COLO829 (cell line): ENCODE measurements at places on chromosomes 5 and 9.
A peak's percentile ranks its signal among the peaks of the same experiment; 100 is the strongest.

DNA sequence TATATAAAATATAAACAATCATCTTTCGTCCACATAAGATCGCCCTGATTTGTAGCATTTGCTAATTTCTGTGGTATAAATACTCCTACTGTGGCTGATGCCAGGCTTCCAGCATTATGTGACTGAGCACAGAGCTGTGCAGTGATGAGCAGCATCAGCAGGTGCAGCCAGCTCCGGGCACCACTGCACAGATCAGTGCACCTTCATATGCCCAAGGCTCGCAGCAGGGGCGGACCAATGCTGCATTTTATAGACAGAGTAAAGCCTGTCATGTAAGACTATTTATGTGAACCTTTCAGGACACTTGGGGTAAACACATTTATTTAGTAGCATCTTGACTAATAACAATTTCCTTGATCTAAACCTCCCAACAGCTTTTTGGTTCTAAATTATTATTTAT, 53.1 kb downstream of the LMNB1 start:
- no peak for DNase-seq

GRCh38 chr5:96624596-96624995, 37.6 kb upstream of the CAST start:
- no peak for DNase-seq

DNA sequence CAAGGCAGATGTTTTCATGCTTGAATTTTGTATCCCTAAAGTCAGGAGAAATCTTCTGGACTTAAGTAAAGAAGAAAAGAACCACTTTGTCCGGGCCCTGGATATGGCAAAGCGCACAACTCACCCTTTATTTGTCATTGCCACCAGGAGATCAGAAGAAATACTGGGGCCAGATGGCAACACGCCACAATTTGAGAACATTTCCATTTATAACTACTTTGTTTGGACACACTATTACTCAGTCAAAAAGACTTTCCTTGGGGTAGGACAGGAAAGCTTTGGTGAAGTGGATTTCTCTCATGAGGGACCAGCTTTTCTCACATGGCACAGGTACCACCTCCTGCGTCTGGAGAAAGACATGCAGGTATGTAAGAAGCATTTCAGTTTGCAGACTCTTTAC, 2.3 kb downstream of the TYRP1 start:
- peak; percentile 15 for DNase-seq

DNA sequence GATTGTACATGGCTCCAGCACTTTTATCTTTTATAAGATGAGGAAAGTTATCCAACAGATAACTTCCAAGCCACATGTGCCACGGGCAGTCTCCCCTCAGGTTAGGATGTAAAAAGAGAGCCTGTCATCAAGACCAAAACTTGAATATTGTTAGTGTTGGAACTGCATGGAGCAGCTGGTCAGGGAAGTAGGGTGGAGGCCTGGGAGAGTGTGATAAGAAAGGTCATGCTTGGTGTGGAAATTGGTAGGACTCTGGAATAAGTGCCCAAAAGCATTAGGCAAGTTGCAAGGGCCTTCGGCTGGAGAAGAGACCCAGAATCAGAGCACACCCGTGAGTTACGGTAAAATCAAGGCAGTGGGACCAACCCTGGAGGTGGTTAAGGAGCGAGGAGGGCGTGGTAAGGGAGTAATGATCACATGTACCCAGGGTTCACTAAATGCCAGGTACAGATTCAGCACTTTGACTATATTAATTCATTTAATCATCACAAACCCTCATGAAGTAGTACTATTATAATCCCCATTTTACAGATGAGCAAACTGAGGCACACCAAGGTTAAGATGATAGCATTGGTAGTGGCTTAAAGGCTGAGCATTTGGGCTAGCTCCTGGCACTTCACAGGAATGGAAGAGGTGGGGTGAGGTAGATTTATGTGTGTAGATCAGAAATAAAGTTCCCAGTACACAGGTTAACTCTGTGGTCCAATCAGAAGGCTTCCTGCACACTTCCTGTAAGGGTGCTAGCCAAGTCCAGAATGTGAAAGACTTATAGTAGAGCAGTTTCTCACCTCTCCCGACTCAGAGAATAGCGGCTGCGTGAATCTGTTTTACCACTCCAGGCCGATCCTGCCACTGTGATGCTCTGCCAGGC, 96.5 kb upstream of the ZNF608 start:
- no peak for DNase-seq

DNA sequence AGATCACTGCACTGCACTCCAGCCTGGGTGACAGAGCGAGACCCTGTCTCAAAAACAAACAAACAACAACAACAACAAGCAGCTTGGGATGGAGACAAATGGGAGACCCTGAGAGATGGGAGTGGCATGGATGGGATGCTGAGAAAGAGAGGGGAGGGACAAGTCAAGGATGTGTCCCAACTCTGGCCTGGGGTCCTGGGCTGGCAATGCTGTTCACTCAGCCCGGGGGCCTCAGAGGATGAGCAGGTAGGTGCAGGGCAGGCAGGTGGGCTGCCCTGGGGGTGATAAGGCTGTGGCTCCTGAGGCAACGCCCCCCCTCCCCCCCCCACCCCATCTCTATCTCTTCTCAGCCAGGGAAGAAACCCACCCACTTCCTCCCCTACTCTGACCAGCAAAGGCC, 123.0 kb downstream of the LHX2 start:
- DNase-seq = no peak

- no peak for DNase-seq
Observed at GRCh38 chr5:172692981-172693380, 51.9 kb downstream of the NEURL1B start.

- DNase-seq = no peak
Observed at GRCh38 chr5:63398346-63398745, 563.9 kb downstream of the HTR1A start.

DNA sequence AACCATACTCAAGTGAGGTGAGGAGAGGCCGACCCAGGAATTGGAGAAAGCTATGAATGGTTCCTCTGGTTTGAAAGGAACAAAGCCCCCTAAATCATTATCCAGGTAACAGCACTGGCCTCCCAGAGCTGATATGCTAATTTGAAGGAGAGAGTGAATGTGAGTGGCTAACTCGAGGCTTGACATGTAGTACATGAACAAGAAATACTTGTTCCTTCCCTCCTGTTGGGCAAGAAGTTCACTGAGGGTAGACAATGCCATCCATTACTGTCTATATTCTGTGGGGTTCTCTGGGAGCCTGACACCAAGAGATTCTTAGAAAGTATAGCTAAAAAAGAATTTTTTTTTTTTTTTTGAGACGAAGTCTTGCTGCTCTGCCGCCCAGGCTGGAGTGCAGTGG, 32.5 kb upstream of the ZNF354A start:
- no peak for DNase-seq

GRCh38 chr5:145463634-145464033, 371.5 kb downstream of the PRELID2 start:
- no peak for DNase-seq

DNA sequence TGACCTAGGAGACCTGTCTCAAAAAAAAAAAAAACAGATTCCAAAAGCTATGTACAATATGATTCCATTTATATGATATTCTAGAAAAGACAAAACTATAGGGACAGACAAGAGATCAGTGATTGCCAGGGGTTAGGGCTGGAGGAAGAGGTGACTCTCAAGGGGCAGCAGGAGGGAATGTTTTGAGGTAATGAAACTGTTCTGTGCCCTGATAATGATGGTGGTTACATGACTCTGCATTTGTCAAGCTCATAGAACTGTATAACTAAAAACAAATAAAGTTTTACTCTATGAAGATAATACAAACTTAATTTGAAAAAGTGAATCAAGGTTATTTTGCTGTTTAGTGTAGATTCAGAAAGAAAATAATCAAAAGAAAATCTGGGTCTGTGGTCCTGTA, 125.3 kb upstream of the IQGAP2 start:
- no peak for DNase-seq

- no peak for DNase-seq
Observed at GRCh38 chr9:76200315-76200714, 193.9 kb downstream of the RFK start.

GRCh38 chr9:20326516-20326915, 295.8 kb downstream of the MLLT3 start:
- no peak for DNase-seq

GRCh38 chr9:116628716-116629115, 58.4 kb upstream of the TRIM32 start:
- DNase-seq = no peak

- no peak for DNase-seq
Observed at GRCh38 chr5:51983161-51983560, 599.9 kb downstream of the ISL1 start.

- DNase-seq = no peak
Observed at GRCh38 chr5:136374003-136374402, 8.7 kb upstream of the TRPC7 start.

- no peak for DNase-seq
Observed at GRCh38 chr5:137492331-137492730, 6.8 kb downstream of the SPOCK1 start.

DNA sequence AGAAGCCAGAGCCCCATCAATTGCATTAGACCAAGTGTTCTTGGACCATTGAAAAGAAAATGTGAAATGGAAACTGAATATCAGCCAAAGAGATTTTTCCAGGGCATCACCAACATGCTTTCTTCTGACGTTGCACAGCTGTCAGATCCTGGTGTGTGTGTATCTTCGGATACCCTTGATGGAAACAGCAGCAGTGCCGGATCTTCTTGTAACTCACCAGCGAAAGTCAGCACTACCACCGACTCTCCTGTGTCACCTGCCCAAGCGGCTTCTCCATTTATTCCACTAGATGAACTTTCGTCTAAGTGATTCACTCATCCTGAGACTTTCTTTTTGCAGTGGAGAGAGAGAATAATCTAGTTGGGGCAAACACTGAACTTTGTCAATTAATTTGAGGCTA, 75.7 kb downstream of the PIP5K1B start:
- no peak for DNase-seq

- no peak for DNase-seq
Observed at GRCh38 chr9:70064496-70064895, 20.8 kb downstream of the MAMDC2 start.

DNA sequence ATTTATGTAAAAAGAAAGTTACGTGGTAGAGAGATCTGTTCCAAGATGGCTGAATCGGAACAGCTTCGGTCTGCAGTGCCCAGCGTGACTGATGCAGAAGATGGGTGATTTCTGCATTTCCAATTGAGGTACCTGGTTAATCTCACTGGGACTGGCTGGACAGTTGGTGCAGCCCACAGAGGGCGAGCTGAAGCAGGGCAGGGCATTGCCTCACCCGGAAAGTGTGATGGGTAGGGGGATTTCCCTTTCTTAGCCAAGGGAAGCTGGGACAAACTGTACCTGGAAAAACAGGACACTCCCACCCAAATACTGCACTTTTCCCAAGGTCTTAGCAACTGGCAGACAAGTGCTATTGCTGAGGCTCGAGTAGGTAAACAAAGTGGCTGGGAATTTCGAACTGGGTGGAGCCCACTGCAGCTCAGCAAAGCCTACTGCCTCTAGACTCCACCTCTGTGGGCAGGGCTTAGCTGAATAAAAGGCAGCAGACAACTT, 13.1 kb upstream of the HSD17B4 start:
- no peak for DNase-seq

- DNase-seq = no peak
Observed at GRCh38 chr5:40916226-40916625, 6.9 kb downstream of the C7 start.

DNA sequence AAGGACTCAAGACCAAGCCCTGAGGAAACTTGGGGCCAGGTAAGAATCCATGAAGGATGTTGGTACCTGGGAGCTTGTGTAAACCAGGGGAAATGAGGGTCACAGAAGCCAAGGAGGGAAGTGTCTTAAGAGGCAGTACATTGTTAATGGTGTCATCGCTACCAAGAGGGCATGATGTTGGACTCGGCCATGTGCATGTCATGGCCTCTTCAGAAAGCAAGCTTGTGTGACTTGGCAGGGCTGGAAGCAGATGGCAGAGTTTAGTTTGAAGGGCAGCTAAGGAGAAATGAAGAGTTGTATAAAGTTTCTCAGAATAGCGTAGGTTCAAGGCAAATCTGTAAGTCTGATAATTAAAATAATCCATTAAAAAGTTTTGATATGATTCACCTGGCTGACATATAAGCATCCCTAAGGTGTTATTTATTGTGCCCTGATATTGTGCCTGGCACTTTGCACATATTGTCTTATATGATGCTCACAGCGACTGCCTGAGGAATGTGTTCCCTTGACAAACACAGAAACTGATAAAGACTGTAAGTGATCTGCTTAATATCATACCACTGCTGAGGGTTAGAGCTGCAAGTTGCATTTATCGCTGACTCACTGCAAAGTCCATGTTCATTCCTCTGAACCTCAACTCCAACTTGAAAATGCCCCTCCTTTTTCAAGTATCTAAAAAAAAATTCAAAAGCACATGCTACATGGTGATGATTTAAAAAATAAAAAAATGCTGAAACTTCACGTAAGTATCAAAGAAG, 81.3 kb upstream of the PTPN3 start:
- DNase-seq = no peak
